GM04503 (cell line): ENCODE measurements at places on chromosomes 12 and 14.
A peak's percentile ranks its signal among the peaks of the same experiment; 100 is the strongest.

DNA sequence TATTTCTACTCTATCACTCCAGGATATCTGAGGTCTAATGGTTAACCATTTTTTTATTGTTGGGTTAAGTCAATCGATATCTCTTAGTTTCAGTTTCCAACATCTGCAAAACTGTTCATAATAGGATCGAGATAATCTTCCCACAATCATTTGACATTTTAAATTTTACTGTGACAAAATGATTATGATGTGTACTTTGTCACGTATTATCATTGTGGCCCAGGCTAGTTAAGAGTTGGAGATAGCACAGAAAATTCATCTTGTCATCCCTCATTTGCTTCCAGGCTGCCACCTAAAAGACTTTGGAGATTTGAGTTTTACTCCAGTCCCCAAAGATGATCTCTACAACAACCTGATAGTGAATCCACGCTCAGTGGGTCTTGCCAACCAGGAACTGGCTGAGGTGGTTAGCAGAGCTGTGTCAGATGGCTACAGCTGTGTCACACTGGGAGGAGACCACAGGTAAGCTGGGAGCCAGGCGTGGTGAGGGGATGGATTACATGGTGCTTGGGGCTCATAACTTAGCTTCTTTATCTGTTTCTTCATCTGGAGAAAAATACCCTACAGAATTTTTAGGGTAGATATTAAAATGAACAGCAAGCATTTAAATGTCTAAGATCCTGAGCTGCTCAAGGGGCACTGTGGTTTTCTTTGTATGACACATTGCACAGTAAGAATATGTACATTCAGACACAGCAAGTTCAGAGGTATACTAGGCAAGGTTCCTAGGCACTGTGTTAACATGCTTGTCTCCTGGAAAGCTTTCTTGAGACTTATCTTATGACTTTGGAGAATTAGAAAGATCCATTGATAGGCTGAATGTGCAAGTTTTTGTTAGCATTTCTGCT, 22.4 kb downstream of the ARG2 start:
- no peak for DNase-seq

GRCh38 chr12:15688202-15688736, 100.9 kb downstream of the EPS8 start:
- no peak for DNase-seq

- no peak for DNase-seq
These were observed 1.7 kb downstream of the DYNLL1 start for GRCh38 chr12:120497524-120498150.

GRCh38 chr12:42124764-42125387, 19.8 kb downstream of the GXYLT1 start:
- DNase-seq, result no peak

- DNase-seq, result no peak
These were observed 62.1 kb downstream of the TNFAIP2 start for GRCh38 chr14:103185051-103186029.

- DNase-seq, result no peak
These were observed 46.0 kb downstream of the SCN8A start for GRCh38 chr12:51636986-51637385.

- DNase-seq, result no peak
These were observed 19.0 kb downstream of the EML1 start for GRCh38 chr14:99812096-99812750.

- no peak for DNase-seq
These were observed 30.4 kb upstream of the BEGAIN start for GRCh38 chr14:100617410-100618317.

DNA sequence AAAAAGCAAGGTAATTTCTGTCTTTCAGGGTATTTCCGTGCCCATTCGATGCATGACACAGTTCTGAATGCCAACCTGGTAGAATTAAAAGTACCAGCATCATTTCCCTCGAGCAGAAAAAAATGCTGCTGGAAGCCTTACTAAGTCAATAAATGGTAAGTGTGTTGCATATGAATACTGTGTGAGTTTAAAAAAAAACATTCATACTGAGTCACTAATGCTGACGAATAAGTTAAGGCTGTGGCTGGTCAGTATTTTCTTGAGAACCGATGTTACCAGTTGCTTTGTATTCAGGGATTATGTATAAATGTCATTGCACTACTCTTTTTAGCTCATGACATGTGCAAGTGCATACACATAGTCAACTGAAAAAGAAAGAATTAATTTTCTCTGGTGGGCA, 710.2 kb downstream of the TRHDE start:
- no peak for DNase-seq

- no peak for DNase-seq
These were observed 77.2 kb upstream of the RFLNA start for GRCh38 chr12:124217508-124218242.

DNA sequence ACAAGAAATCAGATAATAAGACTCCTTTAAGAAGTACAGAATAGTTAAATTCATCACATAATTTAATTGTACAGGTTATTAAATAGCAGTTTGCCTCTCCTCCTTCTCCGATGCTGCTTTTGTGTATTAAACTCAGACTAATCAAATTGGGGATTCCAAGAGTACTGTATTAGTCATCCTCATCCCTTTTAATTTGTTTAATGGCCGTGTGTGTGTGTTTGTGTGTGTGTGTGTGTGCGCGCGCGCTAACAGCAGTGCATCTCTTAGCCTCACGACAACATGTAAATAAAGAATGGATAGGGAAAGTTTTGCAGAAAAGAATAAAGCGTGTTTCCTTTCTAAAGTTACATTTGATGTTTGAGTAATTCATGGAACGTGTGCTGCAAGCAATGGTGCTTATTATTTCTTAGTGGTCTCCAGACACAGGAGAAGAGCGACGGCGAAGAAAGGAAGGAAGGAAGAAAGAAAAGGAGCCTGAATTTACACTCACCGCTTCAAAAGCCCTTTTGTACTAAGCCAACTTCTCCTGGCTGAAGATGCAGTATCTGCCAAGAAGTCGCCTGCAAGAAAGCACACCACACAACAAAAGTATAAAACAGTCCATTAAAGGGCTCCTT, 220.3 kb downstream of the ASCL1 start:
- no peak for DNase-seq

GRCh38 chr14:68469208-68469713, 323.6 kb downstream of the ZFP36L1 start:
- DNase-seq, result no peak

GRCh38 chr14:84065811-84066210, 1464.1 kb upstream of the FLRT2 start:
- DNase-seq, result no peak

GRCh38 chr12:98344046-98344930, 171.1 kb upstream of the TMPO start:
- DNase-seq, result no peak

GRCh38 chr12:10615532-10615931, 2.1 kb upstream of the MAGOHB start:
- DNase-seq, result no peak

DNA sequence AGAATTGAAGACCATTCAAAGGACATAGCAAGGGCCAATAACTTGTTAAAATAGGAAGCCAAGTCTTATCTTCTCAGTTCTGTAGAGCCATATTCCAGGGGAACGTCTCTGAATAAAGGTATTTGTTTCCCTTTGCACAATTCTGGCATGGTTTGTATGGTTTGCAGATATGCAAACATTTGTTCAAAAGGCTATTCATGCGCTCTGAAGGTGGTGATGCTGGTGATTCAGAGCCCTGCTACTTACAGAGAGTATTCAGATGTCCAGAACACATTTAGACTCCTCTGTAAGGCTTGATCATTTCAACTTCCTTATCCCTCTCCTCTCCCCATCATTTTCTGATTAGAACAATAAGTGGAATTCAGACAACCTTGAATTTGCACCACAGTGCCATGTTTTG, 35.9 kb downstream of the SLC4A8 start:
- no peak for DNase-seq

GRCh38 chr12:100229036-100229635, 28.5 kb downstream of the ACTR6 start:
- no peak for DNase-seq

GRCh38 chr14:22601996-22602395, 3.9 kb downstream of the ABHD4 start:
- DNase-seq, result no peak

DNA sequence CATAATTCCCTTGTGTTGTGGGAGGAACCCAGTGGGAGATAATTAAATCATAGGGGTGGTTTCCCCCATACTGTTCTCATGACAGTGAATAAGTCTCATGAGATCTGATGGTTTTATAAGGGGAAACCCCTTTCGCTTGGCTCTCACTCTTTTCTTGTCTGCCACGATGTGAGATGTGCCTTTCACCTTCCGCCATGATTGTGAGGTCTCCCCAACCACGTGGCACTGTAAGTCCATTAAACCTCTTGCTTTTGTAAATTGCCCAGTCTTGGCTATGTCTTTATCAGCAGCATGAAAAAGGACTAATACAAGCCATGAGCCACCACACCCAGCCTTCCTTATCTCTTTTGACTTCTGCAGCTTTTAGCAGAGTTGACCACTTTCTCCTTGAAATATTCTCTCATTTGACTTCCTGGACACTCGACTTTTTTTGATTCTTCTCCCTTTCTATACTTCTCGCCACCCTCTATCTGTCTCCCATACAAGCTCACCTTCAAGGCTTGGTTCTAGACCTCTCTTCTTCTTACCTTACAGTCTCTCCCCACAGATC, 2.3 kb downstream of the MTERF2 start:
- DNase-seq, result no peak

- DNase-seq, result no peak
These were observed 81.1 kb downstream of the ZFP36L1 start for GRCh38 chr14:68711561-68712309.

DNA sequence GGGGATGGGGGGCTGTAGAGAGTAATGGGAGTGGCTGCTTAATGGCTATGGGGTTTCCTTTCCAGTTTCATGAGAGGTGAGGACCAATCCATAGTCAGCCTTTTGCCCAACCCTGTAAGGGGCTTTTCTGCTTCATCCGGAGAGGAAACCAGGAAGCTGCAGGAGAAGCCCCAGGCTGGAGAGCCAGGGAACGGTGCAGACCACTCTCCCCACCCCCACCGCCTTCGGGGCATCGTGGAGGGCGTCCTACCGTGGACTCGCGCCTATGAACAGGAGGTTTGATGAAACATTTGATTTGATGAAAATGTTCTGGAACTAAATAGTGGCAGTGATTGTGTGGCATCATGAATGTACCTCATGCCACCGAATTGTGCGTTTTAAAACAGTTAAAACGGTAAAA, 204.3 kb upstream of the DIO3 start:
- no peak for DNase-seq

GRCh38 chr12:87756111-87756510, 273.1 kb downstream of the C12orf50 start:
- DNase-seq, result no peak

GRCh38 chr14:49203676-49204075, 382.5 kb downstream of the RPS29 start:
- DNase-seq, result no peak

- peak; percentile 90 for DNase-seq
These were observed 224.8 kb downstream of the SLC16A7 start for GRCh38 chr12:59820594-59821011.

- DNase-seq, result no peak
These were observed 24.6 kb upstream of the FLVCR2 start for GRCh38 chr14:75553761-75554364.

GRCh38 chr14:67941456-67942018, 122.0 kb downstream of the RAD51B start:
- no peak for DNase-seq

DNA sequence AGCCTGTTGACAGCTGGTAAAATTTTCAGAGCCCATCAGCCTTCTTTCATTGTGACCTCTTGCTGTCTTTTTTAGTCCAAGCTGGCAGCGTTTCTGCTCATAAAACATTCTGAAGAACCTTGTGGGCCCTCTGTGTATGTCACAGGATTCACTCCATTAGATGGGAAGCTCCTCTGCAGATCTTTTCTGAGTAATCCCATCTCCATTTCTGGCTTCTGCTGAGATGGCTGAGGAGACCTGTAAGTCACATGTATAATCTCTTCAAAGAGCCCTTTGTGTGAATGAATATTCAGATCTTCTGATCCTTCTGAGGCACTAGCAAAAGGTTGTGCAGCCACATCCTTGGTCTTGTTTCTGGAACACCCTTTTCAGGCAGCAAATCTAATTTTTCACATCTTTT, 2.8 kb downstream of the RXYLT1 start:
- no peak for DNase-seq

DNA sequence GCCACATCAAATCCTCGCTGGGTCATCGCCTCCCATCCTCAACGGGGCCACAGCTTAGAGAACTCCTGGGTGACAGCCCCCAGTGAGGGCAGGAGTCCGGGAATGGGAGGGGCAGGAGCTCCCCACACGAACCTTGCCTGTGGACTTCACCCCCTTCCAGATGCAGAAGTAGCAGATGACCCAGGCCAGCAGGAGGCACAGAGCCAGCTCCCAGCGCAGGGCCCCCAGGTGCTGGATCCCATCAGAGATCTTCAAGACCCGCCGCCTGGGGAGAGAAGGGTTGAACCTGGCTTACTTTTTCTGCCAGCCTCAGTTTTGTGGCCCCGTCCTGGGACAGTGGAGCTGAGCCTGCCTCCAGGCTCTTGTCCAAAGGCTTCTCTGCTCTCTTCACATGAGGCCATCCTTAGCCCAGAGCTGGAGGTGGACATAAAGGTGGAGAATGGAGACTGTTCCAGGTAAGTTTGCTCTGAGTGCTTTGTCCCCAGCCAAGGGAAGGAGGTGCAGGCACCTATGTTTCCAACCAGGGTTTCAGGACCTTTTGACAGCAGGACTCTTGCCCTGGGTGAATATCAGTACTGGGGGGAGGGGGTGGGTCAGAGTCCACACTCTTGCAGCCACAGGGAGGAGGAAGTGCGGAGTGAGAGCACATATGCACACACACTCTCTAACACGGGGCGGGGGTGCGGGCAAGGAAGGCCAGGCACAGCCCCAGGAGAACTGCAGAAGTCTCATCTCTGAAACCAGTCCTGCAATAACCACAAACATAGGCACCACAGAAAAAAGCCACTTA, 23.3 kb upstream of the SLC6A12 start:
- no peak for DNase-seq

DNA sequence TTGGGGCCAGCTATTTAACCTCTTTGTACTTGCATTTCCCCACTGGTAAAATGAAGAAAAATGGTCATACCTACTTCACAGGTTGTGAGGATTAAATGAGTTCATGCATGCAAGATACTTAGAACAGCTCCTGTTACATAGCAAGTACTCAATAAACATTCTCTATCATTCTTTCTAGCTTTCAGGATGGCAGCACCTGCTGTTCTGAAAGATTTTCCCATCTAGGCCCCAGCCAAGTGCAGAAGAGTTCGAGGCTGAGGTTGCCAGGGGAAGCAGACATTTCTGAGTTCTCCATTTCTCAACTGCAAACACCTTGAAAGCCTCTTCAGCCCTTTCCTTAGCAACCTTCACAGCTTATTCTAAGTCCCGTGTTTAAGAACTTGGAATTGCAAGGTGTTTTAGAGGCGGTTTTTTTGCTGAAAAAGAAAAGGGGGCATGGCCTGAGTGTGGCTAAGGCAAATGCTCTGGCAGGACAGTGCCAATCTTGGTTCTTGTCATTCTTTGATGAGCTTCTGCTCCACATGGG, 73.0 kb upstream of the PRMT8 start:
- DNase-seq, result no peak

- no peak for DNase-seq
These were observed 31.8 kb upstream of the COX6A1 start for GRCh38 chr12:120406069-120406468.

GRCh38 chr14:66596241-66596985, 88.5 kb downstream of the GPHN start:
- DNase-seq, result no peak

GRCh38 chr12:26746121-26746714, 86.8 kb downstream of the ITPR2 start:
- peak; percentile 38 for DNase-seq

GRCh38 chr14:23118506-23119362, at the start of gene CEBPE:
Gene CEBPE, minus strand, starts transcription at chr14:23119255. Its CDS starts 164 bp downstream, at chr14:23119091.
- DNase-seq, result no peak

- DNase-seq, result no peak
These were observed 69.0 kb upstream of the WSCD2 start for GRCh38 chr12:108060067-108060466.
